ENCODE measurements at places on chromosomes 1 and 21.

GRCh38 chr1:237583756-237584155 is 307.0 kb downstream of the ZP4 start:
- no peak for DNase-seq

DNA sequence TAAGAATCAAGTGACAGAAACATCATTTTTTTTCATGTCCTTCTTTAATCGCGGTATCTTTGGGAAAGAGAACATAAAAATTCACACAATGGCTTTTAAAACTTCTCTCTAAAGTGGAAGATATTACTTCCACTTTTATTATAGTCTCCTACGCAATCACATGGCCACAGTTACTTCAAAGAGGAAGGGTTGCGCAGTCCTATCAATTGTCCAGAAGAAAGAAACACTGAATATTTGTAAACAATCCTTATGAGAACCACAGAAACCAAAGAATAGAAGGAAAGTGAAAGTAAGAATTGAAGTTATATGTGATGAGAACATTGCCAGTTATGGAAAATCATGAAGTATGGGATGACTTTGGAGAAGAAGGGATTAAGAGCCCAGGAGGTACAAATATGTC is 32.6 kb downstream of the CFH start:
- no peak for DNase-seq

GRCh38 chr1:85580872-85581801 is 576 bp downstream of the CCN1 start:
- no peak for DNase-seq

DNA sequence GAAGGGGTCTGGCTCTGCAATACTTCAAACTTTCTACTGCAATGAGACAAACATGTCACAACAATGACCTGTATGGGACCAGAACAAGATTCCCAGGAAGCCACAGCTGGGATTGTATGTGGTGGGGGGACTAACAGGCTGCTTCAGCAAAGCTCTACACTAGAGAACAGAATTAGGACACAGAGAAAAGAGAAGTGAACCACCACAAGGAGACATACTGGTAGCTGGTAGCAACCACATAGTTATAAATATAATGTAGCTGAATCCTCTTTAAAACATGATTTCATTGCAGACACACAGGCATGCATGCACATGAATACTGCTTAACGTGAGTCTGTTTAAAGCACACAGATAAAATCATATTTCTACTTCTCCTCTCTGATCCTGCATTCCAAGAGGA is 3.5 kb upstream of the ILDR2 start:
- DNase-seq: no peak

GRCh38 chr1:190908691-190909090 is 431.0 kb upstream of the BRINP3 start:
- no peak for DNase-seq

- no peak for DNase-seq
These were observed 247.1 kb upstream of the RAB4A start for GRCh38 chr1:229023651-229024300.

- DNase-seq: no peak
These were observed 1.5 kb downstream of the IVNS1ABP start for GRCh38 chr1:185315445-185316071.

- DNase-seq: no peak
These were observed 5.7 kb downstream of the KNCN start for GRCh38 chr1:46545784-46546183.

- DNase-seq: no peak
These were observed 50.8 kb downstream of the PAX7 start for GRCh38 chr1:18681423-18681835.

Measured in T-helper 9 cell (primary cell).